T-helper 17 cell (primary cell): ENCODE measurements at places on chromosomes 5 and 9.
A peak's percentile ranks its signal among the peaks of the same experiment; 100 is the strongest.

DNA sequence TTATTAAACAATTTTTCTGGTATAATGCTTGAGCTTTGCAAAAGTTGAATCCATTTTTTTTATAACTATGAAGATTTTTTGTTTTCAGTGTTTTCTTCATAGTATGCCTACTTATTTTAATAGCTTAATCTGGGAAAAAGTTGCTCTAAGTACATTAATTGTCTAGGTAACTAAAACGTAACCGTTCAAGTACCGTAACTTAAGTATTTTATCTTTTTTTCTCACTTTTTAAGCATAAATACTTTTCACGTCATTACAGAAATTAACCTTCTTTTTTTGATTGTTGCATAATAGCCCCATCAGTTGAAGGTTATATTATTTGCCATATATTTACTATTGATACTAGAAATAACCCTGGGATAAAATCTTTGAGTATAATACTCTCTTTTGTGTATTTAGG, 15.2 kb downstream of the TNPO1 start:
- H3K4me3 ChIP-seq, result no peak overlapping the region
- no peak overlapping the region for H3K27ac ChIP-seq
- peaks cover 2% of the 10 kb centered on the region for H3K36me3 ChIP-seq
- peaks cover 10% of the 10 kb centered on the region for H3K4me1 ChIP-seq
- no peaks in the 10 kb centered on the region for H3K27me3 ChIP-seq

DNA sequence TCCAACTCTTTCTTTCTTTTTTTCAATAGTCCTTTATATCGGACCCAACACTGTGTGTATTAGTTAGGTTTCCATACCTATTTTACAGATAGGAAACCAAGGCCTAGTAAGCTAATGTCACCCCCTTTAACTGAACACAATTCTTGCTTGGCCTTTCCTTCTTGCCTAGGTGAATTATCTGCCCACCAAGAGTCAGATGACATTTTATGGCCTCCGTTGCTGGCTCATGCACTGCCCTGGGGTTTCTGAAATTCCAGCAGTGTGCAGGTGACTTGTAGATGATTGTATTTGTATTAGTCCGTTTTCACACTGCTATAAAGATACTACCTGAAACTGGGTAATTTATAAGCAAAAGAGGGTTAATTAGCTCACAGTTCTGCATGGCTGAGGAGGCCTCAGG, 293.8 kb downstream of the GAS1 start:
- H3K27me3 ChIP-seq, result peaks cover 11% of the 10 kb centered on the region
- no peak overlapping the region for H3K27ac ChIP-seq
- no peaks in the 10 kb centered on the region for H3K36me3 ChIP-seq
- no peak overlapping the region for H3K4me3 ChIP-seq
- H3K4me1 ChIP-seq, result no peaks in the 10 kb centered on the region

DNA sequence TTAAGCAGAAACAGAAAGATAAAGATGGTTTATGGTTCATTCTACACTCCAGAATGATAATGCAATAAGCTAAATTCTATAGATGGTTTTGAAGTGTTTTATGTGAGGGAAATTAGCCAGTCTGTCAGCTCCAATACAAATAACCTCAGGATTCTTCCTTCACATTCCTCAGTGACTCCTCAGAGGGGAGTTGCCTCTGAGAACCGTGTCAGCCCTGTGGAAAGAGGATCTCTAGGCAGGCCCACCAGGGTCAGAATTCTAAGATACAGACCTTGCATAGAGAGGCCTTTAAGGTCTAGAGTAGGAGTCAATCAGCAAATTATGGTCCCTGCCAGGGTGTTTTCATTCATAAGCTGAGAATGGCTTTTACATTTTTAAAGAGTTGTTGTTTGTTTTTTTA, 26.6 kb downstream of the RUSC2 start:
- no peak for DNase-seq
- H3K27ac ChIP-seq, result no peak overlapping the region
- peaks cover 7% of the 10 kb centered on the region for H3K27me3 ChIP-seq
- peak overlapping the region; percentile 9 for H3K4me3 ChIP-seq
- no peaks in the 10 kb centered on the region for H3K4me1 ChIP-seq
- no peaks in the 10 kb centered on the region for H3K36me3 ChIP-seq

DNA sequence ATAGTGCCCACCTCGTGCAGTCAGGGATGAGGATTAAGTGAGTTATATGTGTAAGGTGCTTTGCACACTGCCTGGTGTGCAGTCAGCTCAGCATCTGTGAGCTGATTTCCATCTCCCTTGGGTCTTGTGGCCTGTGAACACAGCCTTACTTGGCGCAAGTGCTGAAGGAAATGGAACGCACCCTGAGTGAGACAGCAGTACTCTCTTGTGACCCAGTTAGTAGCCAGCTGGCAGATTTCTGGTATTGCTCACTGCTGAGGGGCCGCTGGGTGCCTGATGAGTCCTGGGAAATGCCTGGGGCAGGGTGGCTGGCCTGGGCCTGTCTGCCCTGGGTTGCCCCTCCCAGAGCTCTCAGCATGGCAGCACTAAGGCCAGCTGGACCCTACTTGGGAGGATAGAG, 90.9 kb upstream of the BOD1 start:
- no peaks in the 10 kb centered on the region for H3K36me3 ChIP-seq
- peaks cover 12% of the 10 kb centered on the region for H3K27me3 ChIP-seq
- peaks cover 4% of the 10 kb centered on the region for H3K4me1 ChIP-seq

DNA sequence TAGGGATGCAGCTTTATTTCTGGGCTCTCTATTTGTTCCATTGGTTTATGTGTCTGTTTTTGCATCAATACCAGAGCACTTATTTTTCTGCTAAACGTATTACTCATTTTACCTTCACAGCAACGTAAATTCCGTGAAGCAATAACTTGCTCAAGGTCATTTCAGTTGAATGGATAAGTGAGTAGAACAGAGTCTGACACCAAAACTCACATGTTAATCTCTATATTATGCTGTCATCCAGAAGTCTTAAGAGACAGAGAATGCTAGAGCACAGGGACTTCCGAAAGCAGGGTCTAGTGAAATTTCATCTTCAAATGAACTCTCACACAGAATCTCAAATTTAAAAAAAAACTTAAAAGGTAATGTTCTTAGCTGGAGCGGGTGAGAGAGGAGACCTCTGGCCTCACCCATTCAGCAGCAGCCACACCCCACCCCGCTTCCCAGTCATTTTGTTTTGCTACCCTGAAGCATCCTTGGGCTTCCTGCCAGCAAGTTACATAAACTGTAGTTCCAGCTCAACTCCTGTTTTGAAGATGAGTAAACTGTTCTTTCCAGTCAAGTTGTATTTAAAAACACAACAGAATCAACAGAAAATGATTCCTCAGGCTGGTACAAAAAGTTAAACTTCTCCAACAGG, 69.3 kb downstream of the TRIM36 start:
- H3K4me3 ChIP-seq, result no peak overlapping the region
- H3K27ac ChIP-seq, result no peak overlapping the region
- H3K4me1 ChIP-seq, result no peaks in the 10 kb centered on the region
- H3K27me3 ChIP-seq, result peaks cover 25% of the 10 kb centered on the region
